ENCODE measurements at places on chromosomes 6 and 20.
A peak's percentile ranks its signal among the peaks of the same experiment; 100 is the strongest.

DNA sequence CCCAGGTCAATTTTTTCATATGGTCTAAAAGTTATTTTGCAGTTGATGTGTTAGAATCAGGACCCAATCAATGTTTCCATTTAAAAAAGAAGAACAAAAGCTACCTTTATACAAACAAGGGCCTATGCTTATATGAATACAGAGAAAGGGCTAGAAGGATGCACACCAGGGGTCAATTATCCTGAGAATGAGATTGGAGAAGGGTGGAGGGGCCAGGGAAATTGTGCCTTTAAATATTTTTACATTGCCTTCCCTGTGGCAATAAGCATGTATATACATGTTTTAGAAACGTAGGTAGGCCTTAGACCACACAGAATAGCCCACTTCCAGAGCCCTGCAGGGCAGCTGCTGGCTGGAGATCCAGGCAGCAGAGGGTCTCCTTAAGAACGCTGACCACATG is 12.7 kb downstream of the EXOC2 start:
- no peak for DNase-seq

- DNase-seq, result no peak
Observed at GRCh38 chr6:130933712-130934200, 106.5 kb downstream of the SMLR1 start.

DNA sequence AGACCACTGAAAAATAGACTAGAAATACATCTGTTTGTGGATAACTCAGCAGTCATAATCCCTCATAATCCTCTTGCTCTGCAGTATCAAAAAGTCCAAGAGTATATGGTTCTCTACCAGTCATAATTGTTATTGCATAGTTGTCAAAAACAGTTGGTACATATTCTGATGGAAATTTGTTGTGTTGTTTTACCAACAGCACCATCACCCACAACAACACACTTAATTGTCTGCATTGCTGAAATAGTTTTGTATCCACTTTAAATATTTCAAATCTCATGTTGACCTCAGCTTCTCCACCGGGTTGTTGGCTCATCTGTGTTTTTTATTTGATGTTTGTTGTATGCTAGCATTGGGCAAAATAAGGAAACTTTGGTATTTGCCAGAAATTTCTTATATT is 39.4 kb downstream of the ITCH start:
- no peak for DNase-seq

GRCh38 chr6:151216804-151217203 is 23.0 kb upstream of the AKAP12 start:
- DNase-seq, result no peak

- DNase-seq, result no peak
Observed at GRCh38 chr6:107083921-107084320, 31.4 kb downstream of the BEND3 start.

DNA sequence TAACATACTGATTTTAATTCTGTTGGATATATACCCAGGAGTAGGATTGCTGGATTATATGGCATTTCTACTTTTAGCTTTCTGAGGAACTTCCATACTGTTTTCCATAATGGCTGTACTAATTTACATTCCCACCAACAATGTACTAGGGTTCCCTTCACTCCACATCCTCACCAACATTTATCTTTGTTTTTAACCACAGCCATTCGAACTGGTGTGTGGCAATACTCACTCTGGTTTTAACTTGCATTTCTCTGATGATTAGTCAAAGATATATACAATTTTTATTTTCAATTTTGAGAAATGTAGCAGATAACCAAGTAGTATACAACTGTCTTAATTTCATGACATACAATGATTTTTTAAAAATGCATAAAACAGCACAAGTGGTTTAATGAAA is 30.3 kb upstream of the ADGRG6 start:
- DNase-seq, result no peak

DNA sequence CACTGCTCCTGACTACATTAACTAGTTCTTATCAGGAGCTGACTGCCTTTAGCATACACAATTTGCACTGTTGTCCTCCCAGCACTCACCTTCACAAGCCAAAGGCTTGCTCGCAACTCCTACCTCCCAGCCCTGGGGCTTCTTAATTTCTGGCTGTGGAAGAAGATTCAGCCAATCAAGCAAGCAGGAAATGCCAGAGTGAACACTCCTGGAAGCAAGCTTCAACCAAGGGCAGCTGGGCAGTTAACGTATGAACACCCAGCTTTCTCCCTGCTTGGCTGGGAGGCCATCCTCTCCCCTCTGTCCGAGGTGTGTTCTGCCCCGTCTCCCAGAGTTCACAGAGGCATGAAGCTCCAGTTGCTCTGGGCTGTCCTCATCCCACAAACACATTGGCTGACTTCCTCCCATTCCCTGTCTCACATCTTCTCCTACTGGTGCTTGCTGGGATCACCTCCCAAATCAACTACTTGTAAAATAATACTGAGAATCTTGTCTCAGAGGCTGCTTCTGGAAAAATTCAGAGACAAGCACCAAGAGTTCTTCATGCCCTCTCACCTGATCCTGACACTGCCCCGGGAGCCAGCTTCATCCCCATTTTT is 15.3 kb upstream of the SRSF6 start:
- DNase-seq, result no peak

GRCh38 chr6:107292715-107293271 is 166.6 kb downstream of the PDSS2 start:
- DNase-seq, result no peak

DNA sequence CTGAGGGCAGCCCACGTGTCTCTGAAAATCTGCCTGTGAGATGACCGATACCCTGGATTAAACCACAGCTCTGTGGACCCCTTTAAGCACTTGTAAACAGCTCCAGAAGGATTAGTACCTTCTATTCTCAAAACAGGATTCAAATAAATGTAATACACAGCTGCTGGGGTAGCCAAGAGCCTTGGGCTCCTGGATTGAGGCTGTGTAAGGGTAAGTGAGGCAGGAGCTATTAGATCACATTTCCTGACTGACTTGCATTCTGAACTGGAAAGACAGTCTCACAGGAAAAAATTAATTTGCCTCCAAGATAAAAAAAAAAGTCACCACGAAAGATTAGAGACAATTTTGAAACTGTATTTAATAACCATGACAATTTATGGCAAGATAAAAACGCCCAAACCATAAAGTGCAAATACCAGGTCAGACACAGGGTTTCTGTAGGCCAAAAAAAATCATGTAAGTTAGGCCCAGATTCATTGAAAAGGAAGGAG is 78.0 kb downstream of the TRMT11 start:
- no peak for DNase-seq

DNA sequence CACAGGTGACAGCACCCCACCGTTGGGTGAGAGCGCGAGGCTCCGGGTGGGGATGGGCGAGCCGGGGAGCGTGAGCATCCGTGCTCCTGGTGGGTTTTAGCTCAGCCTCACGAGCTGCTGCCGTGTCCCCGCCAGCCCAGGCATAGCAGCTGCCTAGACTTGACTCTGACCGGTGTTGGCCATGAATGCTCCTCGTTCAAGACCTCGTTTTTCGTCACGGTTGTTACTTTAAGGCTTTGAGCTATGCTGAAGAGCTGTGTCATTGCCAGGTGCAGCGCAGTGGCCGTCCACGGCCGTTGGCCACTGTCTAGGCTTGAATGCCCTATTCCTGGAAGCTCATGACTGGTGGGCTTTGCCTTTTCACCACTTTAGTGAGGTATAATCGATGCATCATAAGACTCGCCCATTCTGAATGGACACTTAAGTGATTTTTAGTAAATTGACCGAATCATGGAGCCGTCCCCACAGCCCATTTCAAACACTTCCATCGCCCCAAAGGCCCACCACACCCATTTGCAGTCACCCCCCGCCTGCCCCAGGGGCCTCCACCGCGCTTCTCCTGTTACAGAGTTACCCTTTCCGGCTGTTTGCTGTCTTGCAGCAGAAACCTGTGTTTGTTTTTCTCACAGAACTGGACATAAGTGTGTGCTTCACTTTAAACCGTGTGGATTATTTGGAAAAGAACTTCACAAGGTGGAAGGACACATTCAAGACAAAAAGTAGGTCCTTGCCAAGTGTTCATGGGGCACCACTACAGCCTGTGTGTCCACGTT is 21.4 kb upstream of the ADRM1 start:
- no peak for DNase-seq

GRCh38 chr6:30325150-30325872 is 1.4 kb upstream of the TRIM39 start:
- peak; percentile 76 for DNase-seq

DNA sequence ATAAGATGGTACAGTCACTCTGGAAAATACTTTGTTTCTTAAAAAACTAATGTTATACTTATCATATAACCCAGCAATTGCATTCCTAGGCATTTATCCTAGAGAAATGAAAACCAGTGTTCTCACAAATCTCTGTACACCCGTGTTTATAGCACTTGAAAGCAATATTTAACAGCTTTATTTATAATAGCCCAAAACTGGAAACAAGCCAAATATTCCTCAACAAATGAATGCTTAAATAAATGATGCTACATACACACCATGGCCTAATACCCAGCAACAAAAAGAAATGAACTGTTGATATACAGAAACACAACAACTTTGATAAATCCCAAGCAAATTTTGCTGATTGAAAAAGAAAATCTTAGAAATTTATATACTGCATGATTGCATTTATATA is 51.3 kb downstream of the GFRA4 start:
- no peak for DNase-seq

GRCh38 chr6:22149501-22150367 is 147.1 kb downstream of the PRL start:
- DNase-seq, result no peak

- no peak for DNase-seq
Observed at GRCh38 chr6:1644516-1645060, 34.9 kb downstream of the FOXC1 start.

Measured in effector CD4-positive, alpha-beta T cell (primary cell).